ENCODE measurements at places on chromosomes 4 and X.

GRCh38 chrX:21645431-21645830, 12.7 kb downstream of the KLHL34 start:
- DNase-seq = no peak

- DNase-seq = no peak
Measured at GRCh38 chrX:40908857-40909475, 173.6 kb upstream of the MED14 start.

DNA sequence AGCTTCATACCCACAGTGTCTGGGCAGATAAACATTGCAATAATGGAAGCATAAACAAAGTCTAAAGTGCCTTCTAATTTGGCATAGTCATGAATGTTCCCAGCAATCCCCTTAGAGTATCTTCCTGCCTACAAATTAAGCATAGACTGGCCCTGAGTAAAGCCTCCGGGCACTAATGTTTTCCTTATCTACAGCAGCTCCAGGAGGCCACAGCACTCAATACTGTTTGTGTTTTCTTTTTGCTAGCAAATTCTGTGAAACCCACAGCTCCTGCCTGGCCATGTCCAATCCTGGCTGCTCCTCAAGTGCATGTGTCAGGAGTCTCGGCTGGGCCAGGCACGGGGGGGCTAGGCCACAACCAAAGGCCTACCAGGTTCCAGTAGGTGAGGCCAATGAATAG, 102.7 kb upstream of the TBC1D9 start:
- no peak for DNase-seq

- DNase-seq = no peak
Measured at GRCh38 chr4:176833400-176834175, 40.9 kb upstream of the VEGFC start.

GRCh38 chrX:152822383-152823086, 8.0 kb downstream of the CETN2 start:
- DNase-seq = no peak

GRCh38 chrX:132001127-132001526, 22.0 kb upstream of the STK26 start:
- no peak for DNase-seq

GRCh38 chr4:48546336-48546735, 56.3 kb downstream of the ZAR1 start:
- no peak for DNase-seq
